Liver (tissue), 10 donors: ENCODE measurements at places on chromosomes 1 and 21. TPM values are rescaled to one million over a fixed set of nuclear protein-coding genes. Genes with fewer than 3 reads are reported as not detected.

The VCAM1 gene
- polyA plus RNA-seq: 16.8 TPM

GRCh38 chr1:245160288-245160687, 5.5 kb downstream of the KIF26B start:
- DNase-seq: no peak

DNA sequence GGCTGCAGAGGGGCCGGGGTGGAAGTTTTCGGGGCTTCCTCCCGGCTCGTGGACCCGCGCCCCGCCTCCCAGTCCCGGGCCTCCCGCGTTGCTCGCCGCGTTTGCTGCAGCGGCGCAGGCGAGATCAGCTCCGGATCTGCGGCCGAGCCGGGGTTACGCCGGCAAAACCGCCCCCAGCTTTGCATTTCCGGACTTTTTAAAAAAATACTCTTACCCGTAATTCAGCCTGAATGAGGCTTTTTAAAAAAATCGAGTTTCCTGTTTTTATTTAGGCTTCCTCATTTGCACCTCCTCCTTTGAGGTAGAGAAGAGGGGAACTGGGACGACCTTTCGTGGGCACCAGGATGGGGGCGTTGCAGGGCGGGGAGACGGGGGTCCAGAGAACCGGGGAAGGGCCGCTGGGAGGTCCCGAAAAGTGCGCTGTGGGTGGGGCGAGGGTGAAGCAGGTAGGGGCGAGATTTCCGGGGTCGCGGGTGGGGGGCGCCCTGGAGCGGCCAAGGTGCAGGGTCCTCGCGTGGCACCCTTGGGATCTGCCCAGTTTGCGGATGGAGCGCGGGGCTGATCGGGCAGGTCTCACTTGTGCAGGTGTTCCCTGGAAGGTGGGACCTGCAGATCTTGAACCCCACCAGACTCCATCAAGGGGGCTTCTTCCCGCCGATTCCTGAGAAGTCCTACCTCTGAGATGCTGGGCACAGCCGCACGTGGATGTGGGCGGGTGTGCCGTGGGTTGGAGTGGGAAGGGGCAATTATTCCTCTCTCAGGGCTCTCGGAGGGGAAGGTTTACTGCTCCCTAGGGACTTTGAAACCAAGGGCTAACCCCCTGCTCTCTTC, 1.1 kb downstream of the PIK3CD start:
- DNase-seq: no peak

DNA sequence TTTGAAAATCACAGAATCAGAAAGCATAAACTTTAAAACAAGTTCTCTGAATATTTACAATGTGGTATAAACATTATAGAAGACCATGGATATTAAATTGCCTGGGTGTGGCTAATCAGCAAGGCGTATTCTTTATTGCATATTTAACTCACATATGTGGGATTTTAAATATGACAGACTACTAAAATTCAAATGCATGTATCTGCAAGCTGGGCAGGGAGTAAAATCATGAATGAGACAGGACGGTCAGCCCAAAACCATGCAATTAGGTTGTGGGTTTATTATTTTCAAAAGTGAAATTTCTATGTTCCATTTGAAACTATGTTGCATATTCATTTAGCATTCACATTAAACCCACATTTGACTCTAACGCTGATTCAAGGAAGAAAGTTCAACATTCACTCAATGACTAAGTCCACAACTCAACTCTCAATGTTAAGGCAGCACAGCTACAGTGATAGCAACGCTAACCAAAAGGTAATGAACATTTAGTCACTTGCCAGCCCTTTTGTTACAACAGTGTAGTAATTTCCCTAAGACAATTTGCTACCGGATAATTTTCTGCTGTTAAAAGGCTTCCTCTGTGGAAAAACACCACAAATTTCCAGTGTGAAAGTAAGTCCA, 6.3 kb upstream of the SYNJ1 start:
- no peak for DNase-seq

DNA sequence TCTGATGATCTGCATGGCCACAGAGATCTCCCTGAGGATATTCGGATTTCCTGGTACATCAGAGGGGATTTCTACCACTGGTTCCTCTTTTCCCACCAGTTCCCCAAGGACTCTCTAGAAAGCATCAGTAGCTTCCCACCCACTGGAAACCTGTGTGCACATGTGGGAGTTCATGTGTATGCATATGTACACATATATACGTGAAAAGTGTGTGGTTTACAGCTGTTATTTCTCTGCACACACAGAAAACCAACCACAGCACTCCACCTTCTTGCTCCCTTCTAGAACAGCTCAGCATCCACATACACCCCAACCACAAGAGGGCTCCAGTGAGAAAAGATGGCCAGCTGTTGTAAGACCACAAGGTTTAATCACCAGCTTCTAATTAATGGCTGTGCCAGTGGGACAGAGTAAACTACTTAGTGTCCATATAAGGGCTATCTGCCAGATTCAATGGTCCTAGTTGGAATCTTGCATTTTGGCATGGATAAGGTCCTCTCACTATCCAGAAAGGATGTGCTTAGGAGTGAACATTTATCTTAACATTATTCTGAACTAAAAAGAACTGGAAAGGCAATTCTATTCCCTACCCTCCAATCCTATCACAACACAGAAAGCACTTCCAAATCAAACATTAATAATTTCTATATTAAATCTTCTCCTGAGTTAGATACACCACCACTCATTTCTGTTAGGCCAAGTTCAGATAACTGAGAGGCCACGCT, 24.1 kb downstream of the GPR3 start:
- peak; percentile 53 for DNase-seq
